ENCODE measurements at places on chromosomes 2 and 18. TPM values are rescaled to one million over a fixed set of nuclear protein-coding genes. Genes with fewer than 3 reads are reported as not detected.

DNA sequence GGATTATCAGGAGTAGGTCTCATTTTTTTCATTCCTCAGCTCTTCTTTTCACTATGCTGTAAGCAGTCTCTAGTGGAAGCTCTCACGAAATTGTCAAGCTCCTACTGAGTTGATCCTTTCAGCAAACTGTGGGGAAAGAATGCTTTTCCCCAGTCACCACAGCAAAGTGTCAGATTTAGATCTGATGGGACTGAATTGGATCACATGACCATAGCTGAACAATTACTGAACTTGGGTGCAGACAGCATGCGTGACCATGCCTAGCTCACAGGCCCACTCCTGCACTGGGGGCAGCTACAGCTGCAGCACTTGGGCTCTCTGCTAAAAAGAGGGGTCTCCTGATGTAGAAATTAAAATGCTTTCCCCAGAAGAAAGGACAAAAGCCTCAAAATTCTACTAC is 3.1 kb downstream of the ARHGAP15 start:
- no peak for DNase-seq
- no peaks in the 10 kb centered on the region for H3K4me1 ChIP-seq
- H3K36me3 ChIP-seq: no peaks in the 10 kb centered on the region
- no peaks in the 10 kb centered on the region for H3K27me3 ChIP-seq

DNA sequence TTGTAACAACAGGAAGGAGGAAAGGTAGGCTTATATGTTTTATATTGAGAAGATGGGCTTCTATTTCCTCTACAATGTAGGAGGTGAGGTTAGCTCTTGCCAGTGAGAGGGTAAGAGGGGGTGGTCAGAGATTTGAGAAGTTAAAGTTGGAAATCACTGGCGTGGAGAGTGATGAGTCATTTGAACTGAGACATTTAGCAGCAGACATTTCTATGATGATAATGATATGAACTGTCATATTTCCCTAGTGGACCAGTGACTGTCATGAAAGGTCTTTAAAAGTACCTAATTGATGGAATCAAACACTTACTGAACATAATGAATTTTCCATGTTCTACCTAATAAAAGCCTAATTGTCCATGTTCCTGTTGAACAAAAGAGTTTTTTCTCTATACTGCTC is 126.1 kb downstream of the FAM161A start:
- no peaks in the 10 kb centered on the region for H3K36me3 ChIP-seq
- H3K27me3 ChIP-seq: no peaks in the 10 kb centered on the region
- H3K4me1 ChIP-seq: no peaks in the 10 kb centered on the region

- no peaks in the 10 kb centered on the region for H3K4me1 ChIP-seq
- H3K27ac ChIP-seq: no peak overlapping the region
- H3K27me3 ChIP-seq: no peaks in the 10 kb centered on the region
- H3K36me3 ChIP-seq: no peaks in the 10 kb centered on the region
Measured at GRCh38 chr2:29573612-29574011, 347.8 kb downstream of the ALK start.

DNA sequence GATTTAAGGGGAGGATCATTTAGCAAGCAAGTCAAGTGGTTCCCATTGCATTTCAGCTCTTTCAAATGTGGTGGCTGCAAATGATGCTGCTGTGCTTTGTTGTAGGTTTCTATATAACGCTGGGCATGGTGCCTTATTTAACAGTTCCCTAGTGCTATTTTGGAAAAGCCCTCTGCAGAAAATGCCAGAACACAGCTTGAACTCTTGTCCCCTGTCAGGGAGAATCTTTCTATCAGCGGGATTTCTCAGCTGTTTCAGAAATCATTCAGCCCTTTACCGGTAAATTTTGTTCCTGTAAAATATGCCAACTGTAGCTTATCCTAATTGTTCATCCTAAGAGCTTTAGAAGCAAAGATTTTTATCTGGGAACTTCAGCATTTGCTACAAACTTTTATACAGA is 77.8 kb upstream of the DTNA start:
- no peaks in the 10 kb centered on the region for H3K4me1 ChIP-seq
- H3K4me3 ChIP-seq: no peak overlapping the region
- no peak overlapping the region for H3K27ac ChIP-seq
- no peaks in the 10 kb centered on the region for H3K36me3 ChIP-seq

- no peak for DNase-seq
- H3K27ac ChIP-seq: no peak overlapping the region
- H3K4me3 ChIP-seq: no peak overlapping the region
- H3K4me1 ChIP-seq: no peaks in the 10 kb centered on the region
Measured at GRCh38 chr18:32779010-32779409, 6.2 kb upstream of the KLHL14 start.

DNA sequence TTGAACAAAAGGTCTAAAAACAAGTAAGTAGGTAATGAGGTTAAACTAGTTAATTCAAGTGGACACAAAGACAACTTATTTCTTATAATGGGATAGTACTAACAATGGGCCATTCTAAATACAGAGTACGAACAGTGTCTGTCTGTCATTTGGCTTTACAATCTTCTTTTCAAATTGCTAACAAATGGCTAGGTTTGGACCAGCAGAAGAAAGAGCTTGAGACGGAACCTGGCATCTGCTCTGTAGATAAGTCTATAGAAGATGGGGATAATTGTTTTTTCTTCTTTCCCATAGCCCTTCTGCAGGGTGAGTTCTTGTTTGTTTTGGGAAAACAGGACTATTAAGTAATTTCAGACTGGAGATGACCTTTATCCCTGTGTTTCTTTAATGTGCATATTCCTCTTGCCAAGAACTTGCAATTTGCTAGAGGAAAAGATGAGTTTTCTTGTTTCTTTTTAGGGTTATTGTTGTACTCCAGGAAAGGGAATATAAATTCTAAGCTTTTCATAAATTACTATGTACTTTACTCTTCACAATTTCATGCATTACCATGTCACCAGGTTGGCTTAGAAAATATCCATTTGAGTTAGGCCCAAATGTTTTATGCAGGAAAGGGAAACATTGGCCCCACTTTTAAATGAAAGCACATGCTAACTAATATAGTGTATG is 500.5 kb upstream of the SYT4 start:
- no peaks in the 10 kb centered on the region for H3K27me3 ChIP-seq
- H3K36me3 ChIP-seq: no peaks in the 10 kb centered on the region
- no peaks in the 10 kb centered on the region for H3K4me1 ChIP-seq
- no peak for DNase-seq

- H3K36me3 ChIP-seq: no peaks in the 10 kb centered on the region
- H3K27ac ChIP-seq: no peak overlapping the region
- no peak for DNase-seq
- no peak overlapping the region for H3K4me3 ChIP-seq
- no peaks in the 10 kb centered on the region for H3K4me1 ChIP-seq
- H3K27me3 ChIP-seq: no peaks in the 10 kb centered on the region
Measured at GRCh38 chr2:153132418-153132817, 346.1 kb downstream of the RPRM start.

- H3K36me3 ChIP-seq: no peaks in the 10 kb centered on the region
- no peak overlapping the region for H3K27ac ChIP-seq
- no peak overlapping the region for H3K4me3 ChIP-seq
- H3K4me1 ChIP-seq: no peaks in the 10 kb centered on the region
- no peaks in the 10 kb centered on the region for H3K27me3 ChIP-seq
- peak; percentile 47 for DNase-seq
Measured at GRCh38 chr2:143451642-143452281, 322.5 kb downstream of the ARHGAP15 start.

GRCh38 chr2:11784747-11785610 is 38.5 kb downstream of the LPIN1 start:
- peak; percentile 52 for DNase-seq
- H3K36me3 ChIP-seq: peaks cover 43% of the 10 kb centered on the region
- H3K4me1 ChIP-seq: peaks cover 4% of the 10 kb centered on the region

- no peak overlapping the region for H3K4me3 ChIP-seq
- peak overlapping the region; percentile 36 for H3K27ac ChIP-seq
- peaks cover 18% of the 10 kb centered on the region for H3K36me3 ChIP-seq
- no peaks in the 10 kb centered on the region for H3K27me3 ChIP-seq
- H3K4me1 ChIP-seq: peaks cover 5% of the 10 kb centered on the region
Measured at GRCh38 chr18:57649556-57650500, 28.2 kb upstream of the NARS1 start.

GRCh38 chr18:73647391-73647790 is 500.2 kb downstream of the FBXO15 start:
- peaks cover 5% of the 10 kb centered on the region for H3K4me1 ChIP-seq
- H3K36me3 ChIP-seq: no peaks in the 10 kb centered on the region
- no peak overlapping the region for H3K4me3 ChIP-seq
- no peak overlapping the region for H3K27ac ChIP-seq
- H3K27me3 ChIP-seq: no peaks in the 10 kb centered on the region
- peak; percentile 83 for DNase-seq

- no peaks in the 10 kb centered on the region for H3K36me3 ChIP-seq
- H3K27ac ChIP-seq: no peak overlapping the region
- DNase-seq: peak; percentile 59
- H3K4me3 ChIP-seq: no peak overlapping the region
- H3K27me3 ChIP-seq: peaks cover 12% of the 10 kb centered on the region
Measured at GRCh38 chr18:48428475-48429177, 19.4 kb upstream of the ZBTB7C start.

DNA sequence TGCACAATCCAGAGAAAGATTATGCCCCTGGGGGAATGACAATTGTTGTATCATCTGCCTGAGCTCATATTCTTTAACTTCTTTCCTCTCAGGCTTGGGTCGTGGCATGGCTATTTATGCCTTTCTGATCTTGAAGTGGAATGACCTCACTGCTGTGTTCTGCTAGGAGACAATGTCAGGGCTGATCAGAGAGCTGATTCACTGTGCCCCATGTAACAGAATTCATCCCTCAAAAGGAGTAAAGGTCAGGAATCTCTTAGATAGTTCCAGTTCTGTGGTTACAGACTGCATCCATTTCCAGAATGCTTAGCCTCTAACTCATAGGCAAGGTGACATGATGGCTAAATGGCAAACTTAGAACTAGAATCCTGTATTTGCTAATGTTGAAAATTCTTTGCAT is 511.7 kb upstream of the CNTNAP5 start:
- no peaks in the 10 kb centered on the region for H3K4me1 ChIP-seq
- no peak overlapping the region for H3K27ac ChIP-seq
- DNase-seq: peak; percentile 12
- H3K36me3 ChIP-seq: no peaks in the 10 kb centered on the region

DNA sequence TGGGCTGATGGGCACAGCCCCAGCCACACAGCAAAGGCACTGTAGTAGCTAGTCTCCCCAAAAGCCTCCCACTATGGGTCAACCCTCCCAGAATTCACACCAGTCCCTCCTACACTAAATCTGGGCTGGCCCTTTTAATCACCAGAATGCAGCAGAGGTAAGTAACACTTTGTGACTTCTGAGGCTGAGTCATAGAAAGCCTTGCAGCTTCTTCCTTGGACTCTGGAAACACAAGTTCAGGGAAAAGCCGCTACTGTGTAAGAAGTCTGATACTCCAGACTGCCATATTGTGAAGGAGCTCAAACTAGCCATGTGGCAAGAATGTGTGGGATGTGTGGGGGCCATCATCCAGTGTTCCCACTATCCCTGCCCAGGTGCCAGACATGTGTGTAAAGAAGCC is 19.0 kb upstream of the SIX2 start:
- peak; percentile 49 for DNase-seq
- no peaks in the 10 kb centered on the region for H3K4me1 ChIP-seq
- no peak overlapping the region for H3K27ac ChIP-seq
- H3K36me3 ChIP-seq: no peaks in the 10 kb centered on the region
- H3K27me3 ChIP-seq: peaks cover 9% of the 10 kb centered on the region
- no peak overlapping the region for H3K4me3 ChIP-seq

DNA sequence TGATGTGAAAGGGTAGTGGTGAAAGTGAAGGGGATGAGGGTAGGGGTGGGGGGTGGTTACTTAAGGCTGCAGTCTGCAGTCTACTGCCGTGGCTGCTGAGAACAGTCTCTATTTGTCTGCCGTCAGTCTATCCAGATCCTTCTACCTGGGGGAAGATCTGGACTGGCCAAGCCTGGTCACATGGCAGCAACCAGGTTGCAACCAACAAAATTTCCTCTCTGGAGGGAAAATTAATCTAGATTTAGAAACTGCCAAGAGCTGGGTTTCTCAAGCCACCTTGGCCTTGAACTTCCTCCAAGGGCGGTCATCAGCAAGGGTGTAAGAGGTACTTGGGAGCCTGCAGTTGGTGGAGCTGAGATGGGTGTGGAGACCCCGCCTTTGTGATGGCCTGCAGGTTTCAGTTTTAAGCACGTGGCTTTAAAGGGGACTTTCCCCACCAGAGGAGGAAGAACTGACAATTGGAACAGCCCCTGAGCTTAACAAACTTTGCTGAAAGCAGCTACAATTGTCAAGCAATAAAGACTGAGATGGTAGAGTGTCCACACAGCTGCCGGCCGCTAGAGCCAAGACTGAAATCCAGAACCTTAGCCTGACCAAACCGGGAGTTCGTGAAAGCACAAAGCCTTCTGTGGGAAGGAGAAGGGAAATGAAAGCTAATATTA is 31.4 kb upstream of the KCMF1 start:
- no peak overlapping the region for H3K4me3 ChIP-seq
- H3K4me1 ChIP-seq: no peaks in the 10 kb centered on the region
- H3K36me3 ChIP-seq: no peaks in the 10 kb centered on the region
- H3K27ac ChIP-seq: no peak overlapping the region

GALNT5 gene
- 32.4 TPM for total RNA-seq

PRSS56 gene
- not detected for total RNA-seq

MARCO gene
- total RNA-seq: not detected

PLA2R1 gene
- 8.3 TPM for total RNA-seq

KYNU gene
- total RNA-seq: 1.5 TPM

FBXO15 gene
- 0.83 TPM for total RNA-seq

GKN2 gene
- total RNA-seq: not detected

Measured in fibroblast of lung (primary cell).